ENCODE measurements at places on chromosomes 7 and 10.

DNA sequence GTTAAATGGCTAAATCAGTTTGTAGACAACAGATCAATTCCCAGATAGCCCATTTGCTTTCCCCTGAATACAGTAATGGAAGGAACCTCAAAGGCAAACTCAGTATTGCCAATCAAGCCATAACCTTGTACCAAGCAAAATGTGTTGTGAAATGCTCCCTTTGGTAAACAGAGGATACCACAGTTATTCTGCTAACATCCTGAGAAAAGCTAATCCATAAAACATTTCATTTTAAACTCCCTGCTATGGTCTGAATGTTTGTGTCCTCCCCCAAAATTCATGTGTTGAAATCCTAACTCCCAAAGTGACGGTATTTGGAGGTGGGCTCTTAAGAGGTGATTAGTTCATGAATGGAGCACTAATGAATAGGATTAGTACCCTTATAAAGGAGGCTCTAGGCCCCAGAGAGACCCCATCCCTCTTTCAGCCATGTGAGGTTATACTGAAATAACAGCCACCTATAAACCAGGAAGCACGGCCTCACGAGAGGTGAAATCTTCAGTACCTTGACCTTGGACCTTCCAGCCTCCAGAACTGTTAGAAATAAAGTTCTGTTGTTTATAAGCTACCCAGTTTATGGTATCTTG, 89.3 kb upstream of the RNF148 start:
- no peak for DNase-seq

DNA sequence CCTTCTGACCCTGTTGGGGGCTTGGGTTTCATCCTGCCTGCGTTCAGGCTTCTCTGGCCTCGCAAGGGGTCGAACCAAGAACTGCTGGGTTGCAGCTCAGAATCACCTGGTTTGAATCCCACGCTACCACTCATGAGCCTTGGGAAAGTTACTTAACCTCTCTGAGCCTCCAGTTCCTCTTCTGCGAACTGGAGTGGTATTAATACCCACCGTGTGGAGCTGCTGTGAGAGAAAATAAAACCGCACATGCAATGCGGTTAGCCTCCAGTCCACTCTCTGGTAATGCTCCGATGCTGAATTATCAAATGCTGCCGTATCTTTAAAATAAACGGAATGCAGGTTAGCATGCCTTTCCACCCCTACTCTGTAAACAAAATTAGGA, 171.9 kb downstream of the ARHGAP12 start:
- DNase-seq, result no peak

- no peak for DNase-seq
These were observed 127.9 kb upstream of the STK17A start for GRCh38 chr7:43454936-43455518.

- DNase-seq, result no peak
These were observed 81.3 kb downstream of the ZRANB1 start for GRCh38 chr10:125023255-125023654.

- DNase-seq, result no peak
These were observed 154.6 kb downstream of the TMEM178B start for GRCh38 chr7:141228482-141228881.

DNA sequence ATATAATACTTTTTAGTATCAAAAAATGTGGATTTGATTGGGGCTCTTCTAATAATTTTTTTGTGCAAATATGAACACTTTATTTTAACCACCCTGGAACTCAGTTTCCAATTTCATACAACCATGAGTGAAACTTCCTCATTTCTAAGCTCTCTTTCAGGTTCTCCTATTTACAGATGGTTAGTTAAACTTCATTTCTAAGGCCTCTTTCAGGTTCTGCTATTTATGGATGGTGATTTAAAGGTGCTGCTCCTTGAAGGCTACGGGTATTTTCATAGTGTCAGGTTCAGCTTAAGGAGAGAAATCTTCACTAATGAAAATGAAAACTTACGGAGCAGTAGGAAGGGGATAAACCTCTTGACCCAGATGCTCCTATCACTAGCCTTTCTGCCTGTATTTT, 568.3 kb downstream of the KIF20B start:
- no peak for DNase-seq

GRCh38 chr10:114973997-114974396, 36.0 kb downstream of the TRUB1 start:
- no peak for DNase-seq

DNA sequence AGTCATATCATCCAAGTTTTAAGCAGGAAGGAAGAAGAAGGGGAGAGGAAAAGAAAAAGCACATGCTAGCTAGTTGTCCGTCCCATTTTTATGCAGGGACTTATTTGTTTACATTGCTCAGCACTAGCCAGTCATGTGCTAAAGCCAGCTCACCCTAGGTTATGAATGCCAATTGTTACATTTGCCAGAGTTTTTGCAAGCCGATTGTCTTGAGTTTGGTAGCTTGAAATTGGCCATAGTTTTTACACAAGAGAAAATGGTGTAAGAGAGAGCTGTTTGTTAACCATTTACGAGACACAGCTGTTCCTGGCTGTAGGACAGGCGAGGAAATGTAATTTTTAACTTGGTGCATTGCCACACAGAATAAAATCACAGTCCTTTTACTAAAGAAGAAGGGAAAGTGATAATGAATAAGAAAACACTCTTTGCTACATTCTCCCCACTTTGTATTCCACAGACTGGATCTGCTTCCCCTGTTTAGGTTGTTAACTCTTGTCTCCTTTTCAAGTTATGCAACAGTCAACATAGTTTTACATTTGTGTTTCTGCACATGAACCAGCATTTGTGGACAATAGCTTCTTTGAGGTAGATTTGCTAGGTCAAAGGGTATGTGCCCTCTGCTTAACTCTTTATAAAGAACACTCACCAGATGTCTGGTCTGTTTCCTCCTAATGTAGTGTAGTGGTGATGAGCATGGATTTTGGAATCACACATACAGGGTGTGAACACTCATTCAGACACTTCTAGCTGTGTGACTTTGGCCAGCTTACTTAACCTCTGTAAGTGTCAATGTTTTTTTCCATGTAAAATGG, 357.2 kb downstream of the LRMDA start:
- no peak for DNase-seq

- no peak for DNase-seq
These were observed 76.8 kb upstream of the NANOS1 start for GRCh38 chr10:118952493-118953295.

DNA sequence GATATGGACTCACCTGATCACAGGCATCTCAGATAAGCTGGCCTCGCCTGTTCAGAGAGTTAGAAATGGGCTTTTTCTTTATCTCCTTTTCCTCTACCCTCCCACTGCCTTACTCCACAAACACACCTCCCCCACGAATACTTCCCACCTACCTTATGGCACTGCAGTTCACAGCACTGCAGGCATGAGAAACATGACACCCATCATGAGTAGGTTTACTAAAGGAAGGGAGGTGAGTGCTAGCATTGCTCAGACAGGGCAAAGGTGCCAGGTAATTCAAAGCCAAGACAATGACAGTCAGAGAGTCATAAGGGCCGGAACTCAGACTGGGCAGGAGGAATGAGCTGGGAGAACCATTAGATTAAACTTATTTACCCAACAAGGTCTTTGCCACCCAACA, 220.6 kb downstream of the FAM107B start:
- no peak for DNase-seq

DNA sequence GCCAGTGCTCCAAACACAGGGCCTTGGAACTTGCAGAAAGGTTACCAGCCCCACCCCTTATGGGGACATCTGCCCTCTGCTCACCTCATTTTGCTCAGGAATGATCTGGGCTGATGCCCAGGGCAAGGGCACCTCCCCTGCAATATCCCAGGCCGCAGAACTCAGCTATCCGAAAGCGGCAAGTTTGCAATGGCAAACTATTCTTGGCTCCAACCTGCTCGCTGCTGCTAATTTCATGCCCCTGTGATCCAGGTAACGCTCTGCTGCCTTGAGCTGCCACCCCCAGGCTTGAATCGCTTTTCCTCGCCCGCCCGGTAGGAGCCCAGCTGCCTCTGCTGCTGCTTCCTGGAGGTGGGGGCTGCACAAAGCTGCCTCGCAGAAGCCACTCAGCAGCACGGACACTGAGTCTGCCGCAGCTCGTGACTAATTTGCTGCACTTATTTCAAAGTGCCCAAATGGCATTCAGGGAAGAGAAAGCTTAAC, 18.2 kb downstream of the SLC29A3 start:
- no peak for DNase-seq

DNA sequence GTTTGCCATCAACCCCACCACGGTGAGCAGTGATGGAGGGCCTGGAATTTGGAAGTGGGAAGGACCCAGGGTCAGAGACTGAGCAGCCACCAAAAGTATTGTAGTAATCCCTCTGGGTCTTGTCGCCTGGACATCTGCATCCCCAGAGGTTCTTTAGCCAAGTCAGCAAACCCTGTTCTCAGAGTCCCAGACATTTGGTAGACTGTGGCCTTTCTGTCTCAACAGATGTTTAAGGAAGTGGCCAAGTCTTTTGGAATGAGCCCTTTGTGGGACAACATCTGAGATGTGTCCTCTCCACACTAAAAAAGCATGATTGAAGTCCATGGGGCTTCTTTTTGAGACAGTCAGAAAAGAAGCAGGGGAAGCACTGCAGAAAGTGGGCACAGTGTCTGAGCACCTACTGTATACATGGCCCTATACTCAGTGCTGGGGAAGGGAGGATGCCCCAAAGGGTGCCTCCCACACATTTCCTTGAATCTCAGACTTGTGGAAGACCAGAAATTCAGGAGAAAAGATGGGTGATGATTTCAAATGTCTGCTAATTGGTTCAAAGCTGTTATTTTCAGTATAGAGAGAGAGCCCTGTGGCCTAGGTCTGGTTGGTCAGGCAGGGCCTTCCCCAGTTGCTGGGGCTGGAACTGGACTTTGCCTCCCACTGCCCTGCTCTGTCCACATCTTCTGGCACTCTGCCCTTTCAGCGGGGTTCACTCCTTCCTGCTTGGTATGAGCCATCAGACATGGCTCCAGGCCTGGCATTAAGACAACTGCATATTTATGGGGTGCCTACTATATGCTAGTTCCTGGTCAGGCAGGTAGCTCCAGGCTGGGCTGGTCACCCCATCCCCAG, 26.5 kb upstream of the VSIR start:
- DNase-seq, result no peak

DNA sequence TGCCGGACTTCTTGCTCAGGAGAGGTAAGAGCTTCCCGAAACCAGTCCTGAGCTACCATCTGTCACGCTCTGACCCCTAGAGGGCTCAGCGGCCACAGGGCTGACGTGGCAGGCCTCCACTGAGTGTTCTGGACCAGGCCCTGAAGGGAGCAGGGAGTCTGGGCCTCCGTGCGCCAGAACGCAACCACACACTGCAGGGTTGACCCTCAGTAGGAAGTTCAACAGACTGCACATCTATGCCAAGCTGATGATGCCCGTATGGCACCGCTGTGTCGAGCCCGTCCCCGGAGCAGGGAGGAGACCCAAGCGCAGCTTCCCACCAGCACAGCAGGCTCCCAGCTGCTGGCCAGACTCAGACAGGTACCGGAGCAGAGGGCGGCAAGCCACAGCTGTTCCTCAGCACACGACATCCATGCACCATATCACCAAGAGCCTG, 39.2 kb downstream of the CAMK2B start:
- no peak for DNase-seq

- DNase-seq, result no peak
These were observed 43.7 kb upstream of the PRKAR1B start for GRCh38 chr7:770741-771166.

- DNase-seq, result no peak
These were observed 16.6 kb downstream of the PLPP4 start for GRCh38 chr10:120473593-120473992.

GRCh38 chr7:37986908-37987330, 66.5 kb downstream of the EPDR1 start:
- no peak for DNase-seq

- no peak for DNase-seq
These were observed 434.8 kb upstream of the FOXK1 start for GRCh38 chr7:4247106-4247876.

GRCh38 chr10:71726580-71727104, 7.1 kb upstream of the C10orf105 start:
- no peak for DNase-seq

DNA sequence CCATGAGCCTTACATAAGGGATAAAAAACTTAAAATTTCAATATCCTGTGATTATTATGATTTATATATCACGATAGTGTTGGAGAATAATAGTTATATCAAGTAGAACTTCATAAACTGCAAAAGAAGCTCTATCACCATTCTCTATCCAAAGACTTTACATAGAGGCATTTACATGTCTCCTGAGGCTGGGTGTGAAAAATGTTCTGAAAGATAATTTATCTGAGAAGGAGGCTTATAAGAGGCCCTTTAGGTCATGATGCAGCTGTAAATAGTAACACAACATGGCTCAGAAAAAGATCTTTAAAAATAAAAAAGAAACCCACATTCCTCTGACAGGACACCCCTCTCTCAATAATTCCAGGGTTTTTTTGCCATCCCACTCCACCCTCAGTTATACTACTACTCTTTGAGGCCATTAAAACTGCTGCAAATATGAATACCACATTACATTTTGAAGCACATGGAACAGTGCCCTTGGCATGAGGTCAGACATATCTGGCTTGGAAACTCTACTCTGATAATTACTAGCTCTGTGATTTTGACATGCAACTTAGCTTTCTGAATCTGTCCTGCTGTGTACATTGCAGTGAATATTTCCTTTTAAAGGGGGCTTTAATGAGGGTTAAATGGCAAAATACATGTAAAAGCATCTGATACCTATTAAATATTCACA, 55.5 kb downstream of the SLC16A12 start:
- DNase-seq, result no peak

GRCh38 chr10:45375101-45375500, 1.1 kb downstream of the ALOX5 start:
- DNase-seq, result no peak

GRCh38 chr7:130322615-130323014, 22.0 kb upstream of the CPA5 start:
- no peak for DNase-seq

Measured in non-pigmented ciliary epithelial cell (primary cell).